ENCODE measurements at places on chromosomes 11 and 22.

DNA sequence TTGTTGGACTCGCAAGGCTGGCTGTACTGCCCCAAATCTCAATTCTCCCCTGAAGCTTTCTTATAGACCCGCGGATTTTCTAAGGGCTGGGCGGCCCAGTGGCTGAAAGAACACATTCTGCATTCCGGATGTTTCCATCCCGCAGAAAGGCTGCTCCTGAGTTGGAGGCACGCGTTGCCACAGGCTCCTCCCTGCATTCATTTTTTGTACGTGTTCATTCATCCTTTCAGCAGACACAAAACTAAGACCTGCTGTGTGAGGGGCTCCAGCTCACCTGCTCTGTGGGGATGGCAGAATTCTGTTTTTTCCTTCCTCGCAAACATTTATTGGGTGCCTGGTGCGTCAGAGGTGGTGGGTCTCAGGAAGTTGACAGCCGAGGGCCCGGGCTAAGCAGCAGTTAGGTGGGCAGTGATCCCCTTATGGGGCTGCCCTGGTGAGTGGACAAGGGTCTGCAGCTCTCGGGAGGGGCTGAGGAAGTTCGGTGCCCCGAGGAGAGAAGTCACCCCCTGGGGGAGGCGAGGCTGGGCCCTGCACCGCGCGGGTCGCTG is 23.7 kb downstream of the SHANK3 start:
- no peak for DNase-seq

GRCh38 chr11:134374891-134375550 is 37.0 kb downstream of the B3GAT1 start:
- no peak for DNase-seq

GRCh38 chr11:96207459-96208449 is 135.2 kb downstream of the MAML2 start:
- DNase-seq: peak; percentile 47

GRCh38 chr11:73205661-73206343 is 12.3 kb upstream of the P2RY2 start:
- no peak for DNase-seq

- DNase-seq: no peak
Observed at GRCh38 chr11:1167256-1167655, 9.5 kb downstream of the MUC5AC start.

- DNase-seq: no peak
Observed at GRCh38 chr11:93131709-93132108, 66.1 kb downstream of the SLC36A4 start.

- peak; percentile 28 for DNase-seq
Observed at GRCh38 chr11:128086794-128087193, 500.6 kb downstream of the ETS1 start.

DNA sequence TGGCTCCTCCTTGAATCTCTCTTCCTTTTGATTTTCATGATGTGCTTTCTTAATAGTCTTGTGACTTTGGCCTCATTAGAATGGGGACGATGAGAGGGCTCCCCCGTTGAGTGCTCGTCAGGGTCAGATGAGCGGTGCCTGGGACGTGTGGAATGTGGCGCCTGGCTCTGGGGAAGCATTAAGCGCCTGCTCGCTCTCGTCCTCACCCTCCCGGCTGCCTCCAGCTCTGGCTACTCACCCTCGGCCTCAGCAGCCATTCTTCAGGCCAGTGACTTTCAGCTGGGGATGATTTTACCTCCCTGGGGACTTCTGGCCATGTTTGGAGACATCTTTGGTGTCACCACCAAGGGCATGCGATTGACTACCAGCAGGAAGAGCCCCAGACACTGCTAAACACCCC is 69.7 kb downstream of the RPS6KA4 start:
- DNase-seq: no peak

DNA sequence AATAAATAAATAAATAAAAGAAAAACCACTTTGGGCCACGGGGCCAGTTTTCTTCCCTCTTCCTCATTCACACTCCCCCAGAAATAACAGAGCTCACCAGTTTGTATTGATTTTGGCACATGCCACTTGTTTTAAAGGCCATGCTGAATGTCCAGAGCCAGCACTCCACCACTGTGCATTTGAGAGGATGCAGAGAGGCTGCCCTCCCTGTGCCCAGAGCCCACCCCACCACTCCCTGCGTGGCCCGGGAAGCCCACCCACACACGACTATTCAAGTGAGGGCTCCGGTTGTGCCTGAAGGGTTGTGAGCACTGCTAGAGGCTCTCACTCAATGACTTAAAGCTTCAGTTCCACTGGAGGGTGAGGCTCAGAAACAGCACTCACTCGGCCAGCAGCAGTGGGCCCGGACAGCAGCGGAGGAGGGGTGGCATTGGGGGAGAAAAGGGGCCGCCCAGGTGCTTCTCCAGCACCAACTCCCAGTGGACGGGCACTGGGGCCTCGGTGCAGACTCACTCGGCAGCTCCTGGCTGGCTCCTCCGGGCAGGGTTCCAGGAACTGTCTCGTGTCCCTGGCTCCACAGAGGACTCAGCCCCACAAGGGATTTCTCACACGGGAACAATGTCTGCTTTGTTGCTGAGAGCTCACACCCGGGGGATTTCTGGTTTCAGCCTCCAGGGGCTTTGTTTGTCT is 112.7 kb downstream of the SHANK2 start:
- no peak for DNase-seq

GRCh38 chr11:2694495-2694894 is 5.3 kb downstream of the KCNQ1OT1 start:
- no peak for DNase-seq

DNA sequence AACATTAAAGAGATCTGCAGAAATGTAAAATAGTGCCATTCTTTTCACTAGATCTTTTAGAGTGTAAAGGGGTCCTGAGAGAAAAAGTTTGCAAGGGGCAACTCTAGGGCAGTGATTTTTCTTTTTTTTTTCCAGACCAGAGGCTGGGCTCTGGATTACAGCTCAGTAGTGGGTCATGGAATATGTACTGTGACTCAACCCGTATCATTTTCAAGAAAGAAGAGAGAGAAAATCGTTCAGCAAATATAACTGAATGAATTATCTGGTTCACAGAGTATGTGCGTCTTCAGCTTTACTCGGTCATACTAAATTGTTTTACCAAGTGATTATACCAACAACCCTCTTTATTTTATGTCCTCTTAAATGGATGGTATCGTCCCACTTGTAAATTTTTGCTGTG is 3.8 kb downstream of the CEP57 start:
- no peak for DNase-seq

GRCh38 chr11:29279716-29280115 is 737.1 kb downstream of the KCNA4 start:
- no peak for DNase-seq

DNA sequence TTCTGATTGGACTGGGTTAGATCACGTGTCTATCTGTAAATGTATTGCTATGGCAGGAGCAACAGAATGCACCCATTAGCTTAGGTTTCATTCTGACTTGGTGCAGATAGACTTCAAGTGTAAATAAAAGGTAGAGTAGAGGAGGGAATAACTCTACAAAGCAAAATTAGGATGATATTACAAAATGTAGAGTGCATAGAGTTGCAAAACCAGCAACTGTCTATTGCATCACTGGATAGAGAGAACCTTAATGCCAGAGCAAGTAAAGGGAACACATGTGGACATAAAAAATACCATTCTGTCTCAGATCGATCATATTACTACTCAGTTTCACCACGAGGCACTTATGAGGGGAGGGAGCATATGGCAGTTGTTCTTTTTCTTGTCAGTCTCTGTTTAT is 22.0 kb upstream of the CAT start:
- no peak for DNase-seq

DNA sequence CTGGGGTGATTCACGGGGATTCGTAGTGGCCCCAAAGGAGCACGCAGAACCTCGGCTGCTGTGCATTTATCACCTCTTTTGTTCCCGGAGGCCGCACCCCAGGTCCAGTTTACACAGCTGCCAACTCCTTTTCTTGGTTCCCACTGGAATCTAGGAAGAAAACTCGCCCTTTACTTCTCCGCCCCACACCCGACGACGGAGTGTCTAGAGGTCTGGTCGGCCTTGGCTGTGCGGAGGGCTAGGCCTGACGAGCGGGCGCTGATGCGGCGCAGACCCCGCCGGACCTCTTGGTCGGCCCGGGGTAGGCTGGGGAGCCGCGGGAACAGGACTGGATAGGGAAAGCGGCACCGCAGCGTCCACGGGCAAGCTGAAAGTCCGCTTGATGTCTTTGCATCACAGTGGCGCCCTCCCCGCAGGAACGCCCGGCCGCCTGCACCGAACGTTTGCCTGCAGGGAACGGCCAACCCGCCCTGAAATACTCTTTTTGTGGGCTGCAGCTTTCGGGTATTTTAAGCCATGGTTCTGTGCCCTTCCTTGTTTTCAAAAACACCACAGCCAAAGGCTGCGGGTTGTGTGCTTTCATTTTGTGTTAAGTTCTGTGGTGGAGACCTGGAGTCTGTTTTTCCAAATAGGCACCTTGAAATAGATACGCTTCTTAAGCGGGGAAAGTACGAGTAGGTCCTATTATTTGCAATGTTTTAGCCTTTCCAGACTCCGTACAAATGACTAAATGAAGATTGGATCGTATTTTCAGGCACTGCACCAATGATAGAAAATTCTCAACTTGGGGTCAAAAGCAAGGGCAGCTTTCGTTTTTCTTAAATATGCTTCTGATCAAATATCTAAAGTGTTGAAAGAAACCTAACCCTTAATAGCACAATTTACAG is 829 bp upstream of the ZBED5 start:
- peak; percentile 61 for DNase-seq

GRCh38 chr22:45007391-45008185 is 2.2 kb downstream of the PHF21B start:
- DNase-seq: no peak

DNA sequence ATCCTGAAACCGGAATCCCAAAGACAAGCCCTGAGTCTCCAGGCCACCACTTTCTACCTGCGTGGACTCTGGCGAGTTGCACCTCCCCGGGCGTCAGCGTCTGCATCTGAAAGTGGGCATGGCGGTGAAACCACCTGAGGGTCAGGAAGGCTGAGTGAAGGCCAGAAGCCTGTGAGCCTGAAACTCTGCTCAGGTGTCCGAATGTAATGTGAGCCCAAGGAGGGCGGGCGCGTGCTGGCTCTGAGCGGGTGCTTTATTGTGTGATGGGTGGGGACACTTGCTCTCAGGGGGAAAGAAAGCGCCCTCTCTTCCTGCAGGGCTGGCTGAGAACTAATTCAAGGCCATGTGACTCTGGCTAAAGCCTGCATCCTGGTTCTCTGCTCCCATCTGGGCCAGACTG is 135.6 kb downstream of the ST3GAL4 start:
- no peak for DNase-seq

DNA sequence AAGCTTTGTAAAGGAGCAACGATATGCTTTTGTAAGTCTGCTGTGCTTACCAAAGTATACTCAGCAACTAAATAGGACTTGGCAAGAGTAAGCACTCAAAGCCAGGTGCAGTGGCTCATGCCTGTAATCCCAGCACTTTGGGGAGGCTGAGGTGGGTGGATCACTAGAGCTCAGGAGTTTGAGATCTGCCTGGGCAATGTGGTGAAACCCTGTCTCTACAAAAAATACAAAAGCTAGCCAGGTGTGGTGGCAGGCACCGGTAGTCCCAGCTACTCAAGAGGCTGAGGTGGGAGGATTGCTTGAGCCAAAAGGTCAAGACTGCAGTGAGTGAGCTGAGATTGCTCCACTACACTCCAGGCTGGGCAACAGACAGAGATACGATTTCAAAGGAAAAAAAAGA is 67.5 kb downstream of the PAK1 start:
- DNase-seq: no peak

- DNase-seq: no peak
Observed at GRCh38 chr11:33291004-33291777, 34.0 kb downstream of the HIPK3 start.

- DNase-seq: no peak
Observed at GRCh38 chr22:48594757-48595510, 1232.7 kb downstream of the BRD1 start.

- DNase-seq: no peak
Observed at GRCh38 chr11:118605116-118605867, 2.1 kb upstream of the PHLDB1 start.

- DNase-seq: no peak
Observed at GRCh38 chr11:76071090-76071489, 135.2 kb downstream of the WNT11 start.

GRCh38 chr22:30909306-30909705 is 59.3 kb downstream of the MORC2 start:
- no peak for DNase-seq

DNA sequence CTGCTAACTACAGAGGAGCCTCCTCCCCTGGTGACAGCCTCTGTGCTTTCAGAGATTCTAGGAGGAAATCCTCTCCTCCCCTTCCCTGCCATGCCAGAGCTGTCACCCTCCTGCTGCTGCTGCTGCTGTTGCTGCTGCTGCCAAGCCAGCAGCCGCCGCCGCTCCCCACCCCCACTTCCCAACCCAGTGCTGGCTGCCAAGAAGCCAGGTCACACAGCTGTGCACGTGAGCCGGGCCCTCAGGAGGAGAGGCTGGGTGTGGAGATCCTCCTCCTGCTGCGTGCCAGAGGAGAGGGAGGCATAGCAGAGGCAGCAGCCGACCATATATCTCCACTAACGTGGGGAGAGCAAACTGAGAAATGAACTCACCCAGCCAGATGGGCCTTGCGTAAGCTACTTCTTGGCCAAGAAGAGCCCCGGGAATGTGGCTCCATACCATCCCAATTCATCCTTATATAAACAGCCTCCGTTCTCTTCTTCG is 12.4 kb downstream of the CRY2 start:
- no peak for DNase-seq

DNA sequence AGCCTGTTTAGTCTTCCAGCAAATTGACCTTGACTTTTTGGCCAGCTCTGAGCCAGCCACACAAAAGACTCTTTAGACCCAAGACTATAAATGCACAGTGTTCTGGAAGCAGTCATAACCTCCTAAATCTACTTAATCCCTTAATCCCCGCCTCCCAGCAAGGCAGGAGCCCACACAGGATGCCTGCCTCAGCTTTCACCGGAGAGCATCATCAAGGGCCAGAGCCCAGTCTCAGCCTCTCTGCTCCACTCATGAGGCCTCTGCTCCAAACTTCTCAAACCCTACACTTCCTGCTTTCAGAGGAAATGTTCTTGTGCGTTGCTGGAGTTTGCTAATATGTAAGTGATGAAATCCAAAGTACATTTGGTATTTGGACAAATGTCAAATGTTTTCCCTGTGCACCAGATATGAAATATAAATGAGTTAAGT is 57.9 kb upstream of the FSHB start:
- DNase-seq: no peak

GRCh38 chr11:112884012-112884767 is 77.0 kb upstream of the NCAM1 start:
- DNase-seq: no peak

DNA sequence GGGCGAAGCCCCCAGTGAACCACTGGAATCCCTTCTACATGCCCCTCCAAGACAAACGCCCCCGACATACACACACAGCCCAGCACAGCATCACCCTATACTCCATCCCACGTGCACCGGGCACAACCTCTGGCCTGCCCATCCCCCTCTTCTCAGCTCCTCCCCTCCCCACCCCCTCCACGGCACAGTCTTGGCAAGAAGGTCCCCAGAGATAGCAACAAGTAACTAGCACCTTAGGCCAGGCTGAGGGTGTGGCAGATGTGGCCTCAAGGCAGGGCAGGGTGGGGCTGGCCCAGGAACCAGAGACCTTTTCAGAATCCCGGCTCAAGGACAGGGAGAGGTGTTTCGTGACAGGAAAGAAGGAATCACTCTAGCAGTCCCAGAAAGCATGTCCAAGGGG is 54.3 kb downstream of the CYTH4 start:
- DNase-seq: no peak
